ENCODE measurements at places on chromosomes 6 and 20.

GRCh38 chr20:63091901-63092659, 85.3 kb upstream of the BHLHE23 start:
- no peak for DNase-seq
- peaks cover 5% of the 10 kb centered on the region for H3K27me3 ChIP-seq
- no peaks in the 10 kb centered on the region for H3K36me3 ChIP-seq
- H3K4me3 ChIP-seq: no peak overlapping the region
- no peaks in the 10 kb centered on the region for H3K4me1 ChIP-seq

- H3K27me3 ChIP-seq: peaks cover 16% of the 10 kb centered on the region
- no peaks in the 10 kb centered on the region for H3K4me1 ChIP-seq
- no peaks in the 10 kb centered on the region for H3K36me3 ChIP-seq
Observed at GRCh38 chr6:57033228-57033627, 13.3 kb upstream of the KIAA1586 start.

DNA sequence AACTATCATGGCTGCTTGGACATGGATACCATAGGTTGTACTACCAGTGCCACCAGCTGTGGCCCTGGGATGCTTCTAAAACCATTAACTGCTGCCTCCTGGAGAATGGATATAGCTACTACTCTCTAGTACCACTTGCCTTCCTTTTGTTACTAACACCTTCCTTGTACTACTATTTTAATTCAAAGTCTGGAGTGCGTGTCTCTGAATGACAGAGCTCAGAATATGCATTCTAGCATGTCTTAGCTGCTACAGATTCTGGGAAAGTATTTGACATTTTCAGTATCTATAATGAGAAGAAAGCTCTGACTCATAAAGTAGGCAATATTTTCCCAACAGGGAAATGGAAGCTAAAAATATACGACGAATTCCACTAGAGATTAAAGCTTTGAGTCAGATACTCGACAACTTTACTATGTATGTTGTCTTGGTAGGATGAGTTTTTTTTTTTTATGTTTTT, 112.3 kb downstream of the PFDN4 start:
- no peak overlapping the region for H3K4me3 ChIP-seq
- H3K4me1 ChIP-seq: no peaks in the 10 kb centered on the region
- no peaks in the 10 kb centered on the region for H3K36me3 ChIP-seq
- H3K27me3 ChIP-seq: peaks cover 8% of the 10 kb centered on the region

DNA sequence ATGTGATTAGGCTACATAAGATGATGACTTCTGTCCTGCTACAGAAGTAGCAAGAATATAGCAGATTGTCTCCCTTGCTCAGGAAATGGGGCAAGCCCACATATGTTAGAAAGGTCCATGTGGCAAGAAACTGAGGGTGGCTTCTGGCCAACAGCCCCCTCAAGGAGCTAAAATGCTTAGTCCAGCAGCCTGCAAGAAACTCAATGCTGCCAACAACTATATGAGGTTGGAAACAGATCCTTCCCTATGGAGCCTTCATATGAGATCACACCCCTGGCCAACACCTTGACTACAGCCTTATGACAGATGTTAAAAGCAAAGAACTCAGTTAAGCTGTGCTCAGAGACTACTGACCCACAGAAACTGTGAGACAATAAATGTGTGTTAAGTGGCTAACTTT, 22.1 kb downstream of the PTPRT start:
- no peak overlapping the region for H3K4me3 ChIP-seq
- H3K27ac ChIP-seq: no peak overlapping the region
- no peaks in the 10 kb centered on the region for H3K27me3 ChIP-seq
